ENCODE measurements at places on chromosomes 3 and 15. TPM values are rescaled to one million over a fixed set of nuclear protein-coding genes. Genes with fewer than 3 reads are reported as not detected.

SPESP1 gene
- total RNA-seq, result not detected

ARL14 gene
- total RNA-seq, result 0.56 TPM

TNFAIP8L3 gene
- total RNA-seq, result 29.1 TPM

BOC gene
- total RNA-seq, result 7.1 TPM

ELP6 gene
- 27.1 TPM for total RNA-seq

SLC25A26 gene
- 19.7 TPM for total RNA-seq

POLQ gene
- total RNA-seq, result 7.4 TPM

RAD51 gene
- 17.1 TPM for total RNA-seq
